Stimulated activated CD8-positive, alpha-beta memory T cell treated with anti-CD3 and anti-CD28 coated beads, Interleukin-15, amount 100 ng/mL, for 48 hours (primary cell): ENCODE measurements at places on chromosomes 11 and 22.

GRCh38 chr11:116879800-116880625, 42.6 kb upstream of the APOA1 start:
- no peak for DNase-seq

- DNase-seq: no peak
Measured at GRCh38 chr11:2912498-2912897, 16.7 kb downstream of the PHLDA2 start.

- DNase-seq: no peak
Measured at GRCh38 chr11:64556044-64556720, 34.8 kb upstream of the SLC22A12 start.

- DNase-seq: no peak
Measured at GRCh38 chr11:67435031-67435726, 2.3 kb downstream of the PTPRCAP start.
